ENCODE measurements at places on chromosomes 7 and 10.

DNA sequence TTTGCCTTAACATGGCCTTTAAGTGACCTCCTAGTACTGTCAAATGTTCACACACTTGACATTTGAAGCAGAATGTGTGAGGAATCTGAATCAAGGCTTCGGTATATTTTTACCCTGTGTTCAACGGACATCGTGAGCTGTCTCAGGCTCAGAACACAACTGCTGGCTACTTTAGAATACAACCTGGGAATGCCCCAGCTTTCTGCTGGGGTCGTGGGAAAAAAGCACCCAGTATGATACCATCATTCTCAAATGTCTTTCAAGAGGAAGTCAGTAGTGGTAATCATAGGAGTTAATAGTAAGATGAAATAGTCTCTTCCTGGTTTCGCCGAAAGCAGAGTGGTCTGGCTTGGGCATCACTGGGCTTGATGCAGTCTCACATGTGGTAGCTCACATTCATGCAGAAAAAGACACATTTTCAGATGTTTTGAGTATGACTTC lies 67.2 kb downstream of the CREB5 start:
- no peak for DNase-seq

DNA sequence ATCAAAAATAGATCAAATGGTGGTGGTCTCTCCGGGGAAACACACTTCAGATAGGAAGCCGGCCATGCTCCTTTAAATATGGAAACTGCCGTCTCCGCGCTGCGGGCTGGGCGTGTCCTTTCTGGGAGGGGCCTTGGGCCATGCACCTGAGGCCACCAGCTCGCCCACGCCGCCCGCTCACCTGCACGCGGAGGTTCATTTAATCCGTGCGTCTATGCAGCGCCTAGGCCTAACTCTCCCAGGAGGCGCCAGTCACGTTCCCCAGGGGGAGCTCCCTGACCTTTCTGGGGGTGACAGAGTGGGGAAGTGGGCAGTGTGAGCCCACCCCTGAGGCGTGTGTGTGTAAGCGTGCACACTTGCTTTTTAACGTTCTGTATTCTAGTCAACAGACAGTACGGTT lies 64.0 kb downstream of the C10orf143 start:
- no peak for DNase-seq

DNA sequence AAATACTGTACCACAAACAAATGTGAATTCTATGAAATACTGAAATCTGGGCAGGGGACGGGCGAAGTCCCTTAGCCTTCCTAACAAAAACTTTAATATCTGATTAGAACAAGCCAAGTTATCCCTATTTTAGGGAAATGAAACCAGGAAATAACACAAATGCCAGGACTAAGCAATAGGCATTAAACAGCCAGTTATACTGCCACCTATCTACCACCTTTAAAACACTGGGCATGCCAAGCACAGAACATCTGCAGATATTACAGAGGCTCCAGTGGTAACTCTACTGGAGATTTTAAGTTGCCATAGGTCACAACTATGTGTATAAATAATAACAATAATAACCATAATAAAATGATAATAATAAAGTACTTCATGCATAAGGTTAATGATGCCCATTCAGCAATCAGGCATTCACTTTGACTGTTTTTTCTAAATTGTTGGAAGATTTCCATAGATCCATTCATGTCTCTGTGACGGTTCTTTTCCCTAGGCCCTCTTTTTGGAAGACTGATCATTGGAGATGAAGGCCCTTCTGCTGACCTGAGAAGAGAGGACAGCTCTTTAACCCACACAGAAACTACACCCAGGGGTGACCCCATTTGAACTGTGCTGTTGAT lies 195.7 kb downstream of the CACNA2D1 start:
- DNase-seq, result no peak

DNA sequence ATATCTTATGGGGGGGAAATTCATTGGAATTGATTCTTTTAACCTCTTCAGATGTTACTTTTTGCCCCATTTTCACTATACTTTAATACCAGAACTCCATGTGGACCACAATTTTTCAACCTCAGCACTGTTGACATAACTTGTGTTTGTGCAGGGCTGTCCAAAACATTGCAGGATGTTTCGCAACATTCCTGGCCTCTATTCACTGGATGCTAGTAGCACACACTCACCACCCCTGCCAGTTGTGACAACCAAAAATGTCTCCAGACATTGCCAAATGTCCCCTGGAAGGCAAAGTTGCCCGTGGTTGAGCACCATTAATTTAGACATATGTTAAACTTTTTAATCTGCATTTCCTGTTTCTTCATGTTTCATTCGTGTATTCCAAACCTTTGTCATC lies 234.7 kb downstream of the GFRA1 start:
- DNase-seq, result no peak

GRCh38 chr7:149690688-149691446 lies 82.5 kb downstream of the ZNF467 start:
- DNase-seq, result no peak

DNA sequence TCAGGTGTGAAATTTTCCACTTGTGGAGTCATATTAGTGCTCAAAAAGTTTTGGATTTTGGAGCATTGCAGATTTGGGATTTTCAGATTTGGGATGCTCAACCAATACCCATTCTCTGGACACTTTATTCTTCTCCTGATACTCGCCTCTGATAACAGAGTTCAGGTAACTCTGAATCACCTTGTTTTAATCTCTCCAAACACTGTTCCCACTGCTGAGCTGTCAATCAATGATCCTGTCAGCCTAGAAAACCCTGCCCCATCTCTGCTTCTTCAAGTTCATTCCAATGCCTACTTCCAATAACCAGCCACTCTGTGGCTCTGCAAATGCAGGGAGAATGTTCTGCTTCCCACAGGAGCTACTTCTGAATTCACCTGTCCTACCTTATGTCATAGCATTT lies 21.8 kb downstream of the SGMS1 start:
- no peak for DNase-seq

GRCh38 chr7:30464231-30464671 lies 14.3 kb downstream of the NOD1 start:
- no peak for DNase-seq

GRCh38 chr10:47031901-47032465 lies 120.8 kb downstream of the PTPN20 start:
- DNase-seq, result no peak

GRCh38 chr10:15433850-15434537 lies 62.9 kb upstream of the FAM171A1 start:
- no peak for DNase-seq

DNA sequence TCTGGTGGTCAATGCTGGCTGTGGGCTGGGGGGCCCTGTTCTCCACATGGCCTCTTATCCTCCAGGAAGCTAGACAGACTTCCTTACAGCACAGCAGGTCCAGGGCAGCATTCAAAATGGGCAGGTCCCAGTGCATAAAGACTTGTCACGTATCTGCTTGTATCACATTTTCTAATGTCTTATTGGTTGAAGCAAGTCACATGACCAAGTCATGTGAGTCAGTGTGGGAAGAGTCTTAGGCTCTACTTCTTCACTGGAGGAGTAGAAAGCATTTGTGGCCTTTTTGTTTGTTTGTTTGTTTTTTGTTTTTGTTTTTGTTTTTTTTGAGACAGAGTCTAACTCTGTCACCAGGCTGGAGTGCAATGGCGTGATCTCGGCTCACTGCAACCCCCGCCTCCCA lies 104.7 kb downstream of the COL13A1 start:
- no peak for DNase-seq

DNA sequence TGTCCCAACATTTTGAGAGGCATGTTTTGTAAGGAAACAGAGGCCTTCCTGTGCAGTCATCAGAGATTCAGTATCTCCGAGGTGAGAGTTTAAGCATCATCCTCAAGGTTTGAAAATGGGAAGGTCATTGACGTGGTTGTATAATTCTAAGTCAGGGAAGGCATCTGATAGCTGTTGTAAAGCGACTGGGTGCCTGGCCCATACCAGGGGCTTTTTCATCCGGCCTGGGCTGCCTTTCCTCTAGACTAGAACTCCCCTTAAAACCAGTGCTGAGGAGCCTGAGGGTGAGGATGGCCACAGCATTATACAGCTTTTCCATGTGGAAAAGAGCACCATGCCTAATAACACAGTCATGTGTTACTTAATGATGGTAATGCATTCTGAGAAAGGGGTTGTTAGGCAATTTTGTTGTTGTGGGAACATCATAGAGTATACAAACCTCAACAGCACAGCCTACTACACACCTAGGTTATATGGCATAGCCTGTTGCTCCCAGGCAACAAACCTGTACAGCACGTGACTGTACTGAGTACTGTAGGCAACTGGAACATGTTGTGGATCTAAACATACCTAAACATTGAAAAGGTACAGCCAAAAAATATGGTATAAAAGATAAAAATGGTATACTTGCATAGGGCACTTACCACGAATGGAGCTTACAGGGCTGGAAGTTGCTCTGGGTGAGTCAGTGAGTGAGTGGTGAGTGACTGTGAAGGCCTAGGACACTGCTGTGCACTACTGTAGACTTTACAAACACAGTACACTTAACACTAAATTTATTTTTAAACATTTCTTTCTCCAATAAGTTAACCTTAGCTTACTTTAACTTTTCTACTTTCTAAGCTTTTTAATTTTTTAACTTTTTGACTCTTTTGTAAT lies 13.5 kb upstream of the CACUL1 start:
- no peak for DNase-seq

- no peak for DNase-seq
Observed at GRCh38 chr7:138980563-138981291, 462 bp downstream of the KIAA1549 start.

GRCh38 chr7:12674861-12675260 lies 12.6 kb upstream of the ARL4A start:
- peak; percentile 5 for DNase-seq

DNA sequence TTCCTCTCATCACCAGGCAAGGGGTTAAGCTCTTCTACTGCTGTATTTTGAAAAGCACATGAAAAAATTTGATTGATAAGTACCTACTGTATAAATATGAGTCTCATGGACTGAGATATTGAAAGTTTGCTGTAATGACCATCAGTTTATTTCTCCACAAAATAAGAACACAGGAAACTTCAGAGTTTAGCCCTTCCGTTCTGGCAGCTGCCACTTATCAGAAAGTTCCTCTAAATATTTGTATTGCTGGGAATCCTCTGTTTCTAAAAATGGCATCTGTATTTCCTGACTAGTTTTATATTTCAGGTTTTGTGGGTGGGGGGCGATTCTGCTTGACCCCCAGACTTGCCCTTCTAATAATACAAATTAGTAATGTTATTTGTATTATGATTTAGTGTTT lies 92.0 kb downstream of the LYZL2 start:
- no peak for DNase-seq

DNA sequence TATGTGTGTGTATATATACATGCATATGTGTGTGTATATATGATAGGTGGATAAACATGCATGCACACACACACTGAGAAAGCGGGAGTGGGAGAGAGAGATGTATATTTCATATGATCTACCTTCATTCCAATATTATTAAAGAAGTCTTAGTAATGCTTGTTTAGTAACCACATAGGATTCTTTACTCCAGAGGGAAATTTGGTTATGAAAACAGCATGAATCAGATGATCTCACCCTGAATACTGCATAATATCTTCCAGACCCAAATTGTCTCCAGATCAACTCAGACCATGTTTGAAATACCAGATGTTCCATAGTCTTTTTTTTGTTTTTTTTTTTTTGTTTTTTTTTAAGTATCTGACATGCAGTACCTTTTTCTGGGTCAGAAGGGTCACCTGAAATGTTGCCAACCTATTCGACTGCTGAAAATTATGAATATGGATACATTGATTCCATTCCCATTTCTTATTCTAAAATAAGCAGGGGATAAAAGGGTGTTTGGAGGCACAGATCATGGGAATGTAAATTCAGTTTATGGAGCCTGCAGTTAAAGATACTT lies 17.4 kb downstream of the TES start:
- no peak for DNase-seq

DNA sequence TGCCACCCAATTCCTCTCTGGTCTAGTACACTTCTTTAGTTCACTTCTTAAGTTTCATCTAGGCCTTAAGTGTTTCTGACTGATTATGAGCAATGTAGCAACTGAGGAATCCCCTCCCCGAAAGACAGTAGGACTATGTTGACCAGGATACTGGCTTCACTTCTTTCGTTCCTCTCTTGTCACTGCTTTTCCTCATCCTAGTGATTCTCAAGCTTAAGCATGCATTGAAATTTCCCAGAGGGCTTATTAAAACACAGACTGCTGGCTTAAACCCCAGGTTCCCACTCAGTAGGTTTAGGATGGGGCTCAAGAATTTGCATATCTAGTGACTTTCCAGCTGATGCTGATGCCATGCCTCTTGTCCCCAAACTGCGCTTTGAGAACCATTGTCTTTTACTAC lies 164.6 kb upstream of the WNT16 start:
- no peak for DNase-seq

DNA sequence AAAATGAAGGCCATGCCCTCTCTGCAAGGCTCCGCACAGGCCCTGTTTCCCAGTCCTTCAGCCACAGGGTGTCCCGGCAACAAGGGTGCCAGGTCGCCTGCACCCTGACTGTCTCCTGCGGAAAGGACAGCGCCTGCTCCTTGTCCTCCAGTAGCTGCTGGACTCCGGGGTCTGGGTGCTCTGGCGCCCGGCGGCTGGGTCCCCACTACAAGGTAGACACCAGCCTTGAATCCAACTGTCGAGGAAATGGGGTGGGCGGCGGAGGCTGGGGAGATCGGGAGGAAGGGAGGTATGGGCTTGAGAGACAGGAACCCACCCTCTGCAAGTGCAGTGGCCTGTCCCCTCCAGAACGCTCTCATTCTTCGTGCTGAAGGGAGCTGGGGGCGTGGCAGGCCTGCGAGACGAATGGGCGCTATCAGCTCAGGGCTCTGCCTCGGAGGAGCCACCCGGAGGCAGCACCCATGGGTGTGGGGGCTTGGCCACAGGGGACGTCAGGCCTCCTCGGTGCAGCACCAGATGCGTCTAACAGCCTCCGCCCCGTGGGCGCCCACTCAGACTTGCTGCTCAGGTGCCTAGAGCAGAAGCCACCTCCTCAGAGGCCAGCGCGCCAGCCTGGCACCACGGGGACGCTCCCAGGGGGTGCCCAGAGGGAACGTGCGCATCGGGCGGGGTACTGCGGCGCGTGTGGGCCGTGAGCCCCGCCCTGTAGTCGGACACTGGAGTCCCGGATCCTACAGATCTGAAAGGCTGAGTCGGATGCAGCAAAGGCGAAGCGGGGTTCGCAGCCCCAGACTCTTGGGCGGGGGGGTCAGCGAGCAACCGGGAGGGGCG lies 15.6 kb downstream of the ADAM8 start:
- peak; percentile 50 for DNase-seq

DNA sequence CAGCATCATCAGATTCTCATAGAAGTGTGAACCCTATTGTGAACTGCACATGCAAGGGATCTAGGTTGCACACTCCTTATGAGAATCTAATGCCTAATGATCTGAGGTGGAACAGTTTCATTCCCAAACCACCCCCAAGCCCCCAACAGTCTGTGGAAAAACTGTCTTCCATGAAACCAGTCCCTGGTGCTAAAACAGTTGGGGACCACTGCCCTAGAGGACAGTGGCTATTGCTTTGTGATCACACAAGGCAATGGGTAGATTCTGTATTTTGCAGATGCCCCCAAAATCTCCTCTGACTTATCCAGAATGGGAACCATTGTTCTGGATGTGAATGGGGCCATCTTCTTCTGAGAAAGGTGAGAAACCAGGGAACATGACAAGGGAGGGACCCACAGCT lies 31.1 kb upstream of the HPS1 start:
- no peak for DNase-seq

DNA sequence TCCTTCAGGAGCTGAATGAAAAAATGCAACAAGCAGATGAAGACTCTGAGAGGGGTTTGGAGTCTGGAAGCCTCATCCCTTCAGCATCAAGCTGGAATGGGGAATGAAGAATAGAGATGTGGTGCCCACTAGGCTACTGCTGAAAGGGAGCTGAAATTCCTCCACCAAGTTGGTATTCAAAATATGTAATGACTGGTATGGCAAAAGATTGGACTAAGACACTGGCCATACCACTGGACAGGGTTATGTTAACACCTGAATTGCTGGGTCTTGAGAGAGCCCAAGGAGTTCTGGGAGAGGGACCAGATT lies 5.4 kb downstream of the IFIT2 start:
- no peak for DNase-seq
